Activated naive CD8-positive, alpha-beta T cell treated with anti-CD3 and anti-CD28 coated beads, Interleukin-2, amount 10 ng/mL, durations not matched to agents 7 days and 5 days (primary cell): ENCODE measurements at places on chromosomes 12 and 14. TPM values are rescaled to one million over a fixed set of nuclear protein-coding genes. Genes with fewer than 3 reads are reported as not detected.
A peak's percentile ranks its signal among the peaks of the same experiment; 100 is the strongest.

- no peak for DNase-seq
- peaks cover 4% of the 10 kb centered on the region for H3K27me3 ChIP-seq
- H3K4me3 ChIP-seq: no peak overlapping the region
Measured at GRCh38 chr14:24613241-24613640, 3.8 kb upstream of the GZMH start.

DNA sequence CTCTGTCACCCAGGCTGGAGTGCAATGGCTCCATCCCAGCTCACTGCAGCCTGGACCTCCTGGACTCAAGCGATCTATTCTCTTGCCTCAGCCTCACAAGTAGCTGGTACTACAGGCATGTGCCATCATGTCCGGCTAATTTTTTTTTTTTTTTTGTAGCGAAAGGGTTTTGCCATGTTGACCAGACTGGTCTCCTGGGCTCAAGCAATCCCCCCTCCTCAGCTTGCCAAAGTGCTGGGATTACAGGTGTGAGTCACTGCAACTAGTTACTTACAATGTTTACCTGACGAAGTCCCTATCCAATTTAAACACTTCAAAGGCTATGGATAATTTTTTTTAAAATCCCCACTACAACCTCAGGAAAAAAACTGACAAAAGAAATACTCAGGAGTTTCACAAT lies 1.8 kb downstream of the KRR1 start:
- peak overlapping the region; percentile 99 for H3K27ac ChIP-seq
- H3K4me3 ChIP-seq: peak overlapping the region; percentile 99
- H3K27me3 ChIP-seq: no peaks in the 10 kb centered on the region

DNA sequence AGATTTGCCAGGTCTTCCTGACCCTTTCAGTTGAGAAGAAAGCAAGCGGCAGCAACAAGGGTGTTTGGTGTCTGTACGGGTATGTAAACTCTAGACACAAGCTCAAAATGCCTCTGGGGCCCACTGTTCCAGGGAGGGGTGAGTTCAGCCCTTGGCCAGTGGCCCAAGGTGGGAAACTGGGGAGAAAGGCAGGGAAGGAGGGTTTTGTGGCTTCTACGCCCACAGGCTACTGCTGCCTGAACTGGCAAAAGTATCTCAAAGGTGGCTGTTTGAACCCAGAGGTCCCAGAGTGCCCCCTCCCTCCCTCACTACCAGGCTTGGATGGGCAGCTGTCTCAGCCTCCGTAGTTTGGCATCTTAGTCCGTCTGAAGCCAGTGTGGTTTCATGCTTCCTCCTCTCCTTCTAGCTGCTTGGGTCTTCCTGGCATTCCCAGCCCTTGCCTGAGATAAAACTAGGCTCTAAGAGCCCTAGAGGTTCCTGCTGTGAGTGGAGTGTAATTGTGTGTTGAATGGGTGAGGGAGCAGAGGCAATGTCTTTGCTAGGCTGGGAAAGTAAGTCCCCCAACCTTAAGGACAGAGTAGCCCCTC lies 5.5 kb downstream of the HOXC5 start:
- H3K27me3 ChIP-seq: peaks cover 91% of the 10 kb centered on the region
- DNase-seq: no peak
- no peaks in the 10 kb centered on the region for H3K36me3 ChIP-seq
- H3K4me1 ChIP-seq: peaks cover 8% of the 10 kb centered on the region

DNA sequence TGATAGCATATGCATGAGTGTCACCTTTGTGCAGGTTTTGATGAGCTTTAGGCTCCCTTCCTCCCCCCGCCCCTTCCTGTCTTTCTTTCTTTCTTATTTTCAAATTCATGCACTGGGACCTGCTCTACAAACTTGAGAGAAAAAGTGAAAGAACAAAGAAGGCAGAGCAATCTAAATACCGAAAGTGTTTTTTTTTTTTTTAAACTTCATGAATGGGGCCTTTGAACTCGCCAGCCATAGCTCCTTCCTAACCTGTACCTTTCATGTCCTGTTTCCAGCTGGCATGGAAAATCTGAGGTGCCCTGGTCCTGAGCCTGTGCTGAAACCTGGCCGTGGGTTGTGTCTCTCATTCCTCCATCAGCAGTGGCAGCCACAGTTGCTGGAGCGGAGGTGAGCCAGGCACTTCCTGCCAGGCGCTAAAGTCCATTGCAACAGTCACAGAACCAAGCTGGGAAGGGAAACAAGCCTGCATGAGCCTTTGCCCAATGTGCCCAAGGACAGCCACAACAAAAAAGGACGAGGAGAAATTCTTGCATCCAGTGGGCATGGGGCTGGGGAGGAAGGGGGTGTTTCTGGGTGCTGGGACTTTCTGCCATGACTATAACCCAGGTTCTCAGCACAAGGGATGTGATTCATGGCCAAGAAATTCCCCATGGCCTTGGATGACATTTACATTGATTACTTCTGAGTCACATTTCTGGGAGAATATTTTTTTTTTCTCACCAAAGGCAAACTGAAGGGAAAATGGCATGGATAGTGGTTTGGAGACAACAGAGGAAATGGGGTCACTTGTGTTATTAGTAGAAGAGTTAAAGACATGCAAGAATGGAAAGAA lies 102.7 kb downstream of the TMEM30B start:
- peaks cover 4% of the 10 kb centered on the region for H3K4me1 ChIP-seq
- no peaks in the 10 kb centered on the region for H3K36me3 ChIP-seq
- H3K27ac ChIP-seq: no peak overlapping the region
- H3K27me3 ChIP-seq: peaks cover 5% of the 10 kb centered on the region

DNA sequence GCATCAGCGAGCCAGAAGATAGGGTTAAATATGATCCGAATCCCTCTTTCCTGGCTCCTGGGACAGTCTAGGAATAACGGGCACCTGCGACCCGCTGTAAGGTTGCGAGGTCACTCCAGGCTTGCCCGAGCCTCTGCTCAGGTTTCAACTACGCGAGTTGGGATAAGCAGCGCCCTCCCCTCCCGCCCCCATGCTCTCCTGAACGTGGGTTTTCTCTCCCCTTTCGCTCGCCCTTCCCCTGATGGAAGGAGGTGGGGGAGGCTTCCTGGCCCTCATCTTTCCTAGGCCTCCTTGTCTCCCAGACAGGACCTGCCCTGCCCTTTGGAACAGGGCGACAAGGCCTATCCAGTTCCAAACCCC lies 753 bp upstream of the ATP5MC2 start:
- H3K4me3 ChIP-seq: peak overlapping the region; percentile 90
- H3K27me3 ChIP-seq: peaks cover 28% of the 10 kb centered on the region
- H3K36me3 ChIP-seq: peaks cover 15% of the 10 kb centered on the region

- H3K4me1 ChIP-seq: peaks cover 25% of the 10 kb centered on the region
- peak overlapping the region; percentile 58 for H3K27ac ChIP-seq
- H3K4me3 ChIP-seq: peak overlapping the region; percentile 40
- H3K27me3 ChIP-seq: no peaks in the 10 kb centered on the region
Measured at GRCh38 chr12:12460935-12461922, 101.4 kb downstream of the DUSP16 start.

DNA sequence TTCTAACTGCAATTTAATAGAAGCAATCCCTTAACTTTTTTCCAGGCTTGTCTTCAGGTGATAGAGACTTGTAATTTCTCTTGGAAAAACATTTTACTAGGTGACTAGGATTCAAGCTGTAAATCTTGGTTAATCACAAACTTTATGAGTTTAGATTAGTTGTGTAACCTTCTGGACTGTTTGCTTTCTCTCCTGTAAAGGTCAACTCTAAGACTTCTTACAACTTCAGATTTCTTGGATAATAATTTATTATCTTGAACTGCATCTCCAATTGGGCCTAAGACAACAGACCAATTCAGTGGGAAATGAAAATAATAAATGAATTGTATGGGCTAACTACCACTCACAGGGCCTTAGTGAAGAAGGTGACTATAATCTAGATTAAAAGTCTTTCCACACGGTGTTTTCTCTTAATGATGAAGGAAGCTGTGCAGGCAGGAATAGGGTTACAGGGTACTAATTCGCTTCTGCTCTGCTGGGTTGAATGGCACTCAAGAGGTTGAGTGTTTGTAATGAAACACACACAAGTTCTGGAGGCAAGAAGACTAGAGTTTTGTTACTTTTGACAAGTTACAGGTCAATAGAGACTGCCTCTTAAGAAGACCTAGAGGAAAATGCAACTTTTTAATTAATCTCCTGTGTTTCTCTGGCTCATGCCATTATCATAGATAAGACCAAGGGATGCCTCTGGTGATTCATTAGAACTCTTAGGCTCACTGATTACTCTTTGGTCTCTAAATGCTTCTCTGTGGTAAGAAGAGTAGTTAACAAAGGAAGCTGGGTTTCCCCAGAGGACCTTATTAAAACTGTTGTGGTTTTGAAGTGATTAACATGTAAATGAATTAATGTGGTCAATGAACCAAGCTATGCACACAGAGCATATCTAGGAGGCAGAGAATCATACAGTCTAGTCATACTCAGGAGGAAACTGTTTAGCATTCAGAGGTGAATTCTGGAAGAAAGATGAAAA lies 30.0 kb upstream of the OR4E1 start:
- DNase-seq: no peak
- peaks cover 10% of the 10 kb centered on the region for H3K4me1 ChIP-seq
- peaks cover 7% of the 10 kb centered on the region for H3K36me3 ChIP-seq
- no peak overlapping the region for H3K4me3 ChIP-seq

DNA sequence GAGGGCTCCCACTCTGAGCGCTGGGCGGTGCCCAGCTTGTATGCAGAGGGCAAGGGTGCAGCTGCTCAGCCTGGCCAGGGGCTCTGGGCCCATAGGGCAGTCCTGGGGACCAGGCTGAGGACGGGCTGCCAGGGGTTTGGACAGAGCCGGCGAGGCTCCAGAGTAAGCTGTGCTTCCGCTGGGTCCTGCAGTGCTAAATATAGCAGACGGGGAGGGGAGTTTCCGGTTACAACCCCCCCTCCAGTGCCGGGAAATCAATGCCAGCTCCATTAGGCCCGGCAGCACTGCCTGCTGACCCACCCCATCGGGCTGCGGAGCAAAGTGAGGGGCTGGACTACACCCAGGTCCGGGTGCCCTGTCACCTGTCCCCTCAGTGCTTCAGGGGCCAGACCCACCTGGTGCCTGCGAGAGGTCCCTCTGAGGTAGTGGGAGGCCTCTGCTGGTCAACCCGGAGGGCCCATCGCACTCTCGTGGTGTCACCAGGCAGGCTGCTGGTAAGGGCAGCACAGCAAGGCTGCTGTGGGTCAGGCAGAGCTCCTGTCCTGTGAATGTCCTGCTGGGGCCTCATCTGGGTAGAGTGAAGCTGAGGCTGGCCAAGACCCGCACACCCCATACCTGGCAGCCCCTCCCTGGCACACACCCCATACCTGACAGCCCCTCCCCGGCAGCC lies 2.6 kb upstream of the JAG2 start:
- H3K4me3 ChIP-seq: no peak overlapping the region
- H3K27me3 ChIP-seq: peaks cover 17% of the 10 kb centered on the region
- no peak for DNase-seq
- peaks cover 16% of the 10 kb centered on the region for H3K4me1 ChIP-seq
- no peaks in the 10 kb centered on the region for H3K36me3 ChIP-seq
- no peak overlapping the region for H3K27ac ChIP-seq

DNA sequence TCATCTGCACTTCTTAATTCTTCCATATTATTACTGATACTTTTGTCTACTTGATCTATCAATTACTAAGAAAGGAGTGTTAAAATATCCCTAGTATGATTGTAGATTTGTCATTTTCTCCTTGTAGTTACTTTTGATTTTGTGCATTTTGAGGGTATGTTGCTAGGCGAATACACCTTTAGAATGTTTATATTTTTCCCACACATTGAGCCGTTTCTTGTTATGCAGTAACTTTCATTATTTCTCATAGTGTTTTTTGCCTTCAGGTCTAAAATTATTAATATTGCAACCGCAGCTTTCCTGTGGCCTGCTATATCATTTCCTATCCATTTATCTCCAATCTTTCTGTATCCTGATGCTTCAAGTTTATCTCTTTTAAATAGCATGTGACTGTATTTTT lies 44.6 kb upstream of the C12orf42 start:
- DNase-seq: no peak
- no peak overlapping the region for H3K4me3 ChIP-seq
- no peak overlapping the region for H3K27ac ChIP-seq
- peaks cover 7% of the 10 kb centered on the region for H3K27me3 ChIP-seq
- no peaks in the 10 kb centered on the region for H3K36me3 ChIP-seq

GRCh38 chr14:33909380-33910084 lies 41.3 kb downstream of the EGLN3 start:
- DNase-seq: no peak
- H3K4me3 ChIP-seq: no peak overlapping the region
- no peaks in the 10 kb centered on the region for H3K36me3 ChIP-seq

DNA sequence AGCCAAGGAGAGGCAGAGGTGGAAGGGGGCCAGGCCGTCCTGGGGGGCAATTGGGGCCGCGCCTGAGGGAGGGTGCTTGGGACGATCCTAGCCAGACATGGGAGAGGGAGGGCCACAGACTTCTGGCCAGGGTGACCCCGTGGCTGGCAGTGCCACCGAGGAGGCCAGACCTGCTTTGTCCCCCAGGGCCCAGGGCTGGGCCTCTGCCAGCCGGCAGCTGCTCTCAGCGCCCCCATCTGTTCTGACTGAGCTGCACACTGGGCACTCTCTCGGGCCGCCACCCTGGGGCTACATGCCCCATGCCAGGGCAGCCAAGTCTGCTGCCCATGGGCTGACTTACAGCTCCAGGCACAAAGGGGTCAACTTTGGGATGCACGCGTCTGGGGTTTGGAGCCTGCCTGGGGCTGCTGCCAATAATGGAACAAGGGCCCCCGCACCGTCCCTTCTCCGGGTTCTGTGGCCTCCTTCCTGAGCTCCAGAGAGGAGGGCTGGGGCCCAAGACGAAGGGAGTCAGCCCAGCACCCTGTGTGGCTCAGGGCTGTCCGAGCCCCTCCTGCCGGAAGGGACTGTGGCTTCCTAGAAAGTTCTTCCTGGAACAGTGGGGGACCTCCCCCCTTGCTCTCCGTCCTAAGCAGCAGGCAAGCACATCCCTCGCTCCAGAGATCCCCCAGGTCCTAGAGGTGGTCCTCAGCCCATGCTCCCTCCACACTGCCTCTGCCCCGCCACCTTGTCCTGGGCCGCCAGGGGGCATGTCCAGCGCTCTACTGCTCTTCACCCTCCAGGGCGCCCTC lies 1.1 kb downstream of the ADSS1 start:
- H3K27ac ChIP-seq: no peak overlapping the region
- DNase-seq: no peak
- no peaks in the 10 kb centered on the region for H3K36me3 ChIP-seq
- H3K4me3 ChIP-seq: peak overlapping the region; percentile 55

The CAPZA3 gene
- total RNA-seq: not detected

The ZFYVE26 gene
- total RNA-seq: 30.1 TPM

The COL2A1 gene
- not detected for total RNA-seq

The NID2 gene
- 0.36 TPM for total RNA-seq

The SLC6A15 gene
- not detected for total RNA-seq

The TMEM229B gene
- total RNA-seq: 20.9 TPM
